Panc1 (cell line): ENCODE measurements at places on chromosomes 2 and 18.

DNA sequence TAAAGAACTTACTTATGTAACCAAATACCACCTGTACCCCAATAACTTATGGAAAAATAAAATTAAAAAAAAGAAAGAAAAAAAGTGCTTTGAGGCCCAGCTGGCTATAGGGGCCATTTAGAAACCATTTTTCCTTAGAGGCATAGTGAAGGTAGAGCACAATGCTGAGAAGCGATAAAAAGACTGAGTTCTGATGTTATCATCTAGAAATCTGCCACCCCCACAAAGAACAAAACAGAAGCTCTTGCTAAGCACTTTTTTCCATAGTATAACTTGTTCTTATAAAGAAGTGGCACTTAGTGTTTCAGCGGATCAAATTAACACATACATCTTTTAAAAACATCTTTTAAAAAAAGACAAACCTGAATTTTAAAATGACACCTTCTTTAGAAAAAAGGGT, 51.4 kb downstream of the ICOS start:
- DNase-seq = no peak

DNA sequence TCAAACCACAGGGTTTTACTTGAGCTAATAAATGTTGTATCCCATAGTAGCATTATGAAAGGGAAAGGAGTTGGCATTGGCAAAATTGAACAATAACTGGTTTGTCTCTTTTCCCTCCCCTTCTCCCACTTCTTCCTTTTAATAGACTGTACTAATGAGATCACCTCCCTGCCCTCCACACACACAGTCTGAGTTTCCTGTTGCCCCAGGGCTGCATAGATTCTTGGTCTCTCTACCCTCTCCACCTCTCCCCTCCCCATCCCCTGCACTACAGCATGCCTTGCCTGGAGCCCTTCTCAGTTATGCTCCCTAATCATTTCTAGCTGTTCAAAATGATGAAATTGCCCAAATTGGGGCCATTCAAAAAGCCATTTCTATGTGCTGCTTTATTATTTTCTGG, 37.2 kb upstream of the NEMP2 start:
- no peak for DNase-seq

- no peak for DNase-seq
Observed at GRCh38 chr2:63856303-63856603, 14.6 kb downstream of the UGP2 start.

- DNase-seq = no peak
Observed at GRCh38 chr2:80363791-80364349, 59.3 kb upstream of the LRRTM1 start.

DNA sequence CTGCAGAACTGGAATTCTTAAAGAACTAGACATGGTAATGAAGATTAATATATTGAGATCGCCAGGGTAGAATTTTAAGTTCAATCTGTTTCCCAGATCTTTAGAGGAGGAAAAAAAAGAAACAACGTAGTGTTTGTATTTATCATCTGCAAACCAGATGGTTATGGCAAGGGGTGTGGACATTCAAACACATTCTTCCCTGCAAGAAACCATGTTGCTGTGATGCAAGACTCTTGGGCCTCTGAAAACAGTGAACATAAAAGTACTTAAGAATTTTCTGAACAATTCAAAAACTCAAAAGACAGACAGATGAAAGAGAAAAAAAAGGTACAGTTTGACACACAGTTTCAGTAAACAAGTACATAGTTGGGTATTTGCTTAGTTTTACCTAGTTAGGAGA, 35.6 kb downstream of the COL5A2 start:
- DNase-seq = no peak

DNA sequence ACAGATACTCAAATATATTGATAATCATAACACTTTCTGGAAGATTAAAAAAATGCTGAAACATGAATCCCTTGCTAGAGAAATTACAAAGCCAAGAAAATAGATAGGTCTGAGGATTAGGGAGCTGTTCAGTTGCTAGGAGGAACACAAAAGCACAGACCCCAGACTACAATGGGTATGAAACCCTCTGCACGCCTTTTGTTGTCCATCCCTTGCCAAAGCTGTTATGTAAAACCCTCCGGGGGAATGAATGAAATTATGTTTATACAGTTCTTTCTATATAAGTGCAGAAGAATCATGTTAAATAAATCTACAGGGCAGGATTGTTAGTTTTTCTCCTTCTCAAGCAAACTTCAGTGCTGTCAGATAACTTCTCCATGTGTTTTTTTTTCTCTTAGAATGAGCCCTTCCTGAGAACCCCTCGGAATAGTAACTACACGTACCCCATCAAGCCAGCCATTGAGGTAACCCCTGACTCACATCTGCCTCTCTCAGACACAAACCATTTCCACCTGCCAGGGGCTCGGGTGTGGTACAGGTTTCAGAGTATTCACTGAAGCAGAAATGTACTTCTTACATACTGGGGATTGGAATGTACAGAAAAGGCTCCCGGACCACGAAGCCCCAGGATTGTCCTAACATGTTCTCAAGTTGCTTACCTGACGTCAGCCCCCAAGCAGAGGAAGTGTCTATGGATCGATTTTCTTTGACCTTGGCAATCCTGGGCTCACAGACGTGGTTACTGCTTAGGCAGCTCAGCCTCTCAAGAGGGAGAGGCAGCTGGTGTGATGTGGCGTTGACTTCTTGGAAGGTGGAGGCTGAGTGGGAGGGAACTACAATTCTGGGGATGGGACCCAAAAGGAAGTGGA, 118.0 kb downstream of the PLB1 start:
- DNase-seq = no peak

DNA sequence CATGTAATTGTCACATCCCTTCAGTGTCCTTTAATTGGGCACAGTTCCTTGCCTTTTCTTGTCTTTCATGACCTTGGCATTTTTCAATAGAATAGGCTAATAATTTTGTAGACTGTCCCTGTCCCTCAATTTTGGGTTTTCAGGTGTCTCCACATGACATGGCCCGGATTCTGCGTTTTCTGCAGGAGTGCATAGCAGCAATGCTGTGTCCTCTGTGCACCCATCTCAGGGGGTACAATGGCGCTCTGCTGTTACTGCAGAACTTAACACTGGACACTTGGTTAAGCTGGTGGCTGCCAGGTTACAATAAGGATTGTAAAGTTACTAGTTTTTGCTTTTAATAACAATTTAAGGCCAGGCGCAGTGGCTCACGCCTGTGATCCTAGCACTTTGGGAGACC, 51.3 kb downstream of the INPP5D start:
- no peak for DNase-seq

- DNase-seq = no peak
Observed at GRCh38 chr2:157404363-157404762, 39.5 kb downstream of the CYTIP start.

- no peak for DNase-seq
Observed at GRCh38 chr18:21914739-21915319, 174.2 kb downstream of the MIB1 start.

DNA sequence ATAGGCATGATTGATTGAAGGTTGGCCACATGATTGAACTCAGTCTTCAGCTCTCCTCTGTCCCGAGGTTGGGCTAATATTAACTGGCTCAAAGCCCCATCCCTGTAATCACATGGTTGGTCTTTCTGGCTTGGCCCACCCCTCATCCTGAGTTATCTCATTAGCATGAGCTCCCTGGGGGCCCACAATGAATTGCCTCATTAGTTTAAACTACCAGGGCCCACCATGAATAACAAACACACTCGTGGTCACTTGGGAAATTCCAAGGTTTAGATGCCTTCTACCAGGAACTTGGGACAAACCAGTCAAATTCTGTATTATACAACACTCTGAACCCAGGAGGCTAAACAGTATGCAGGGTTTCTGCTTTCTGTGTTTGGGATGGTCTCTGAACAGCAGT, 121.7 kb upstream of the B3GNT2 start:
- no peak for DNase-seq

GRCh38 chr2:64202206-64202845, 58.1 kb upstream of the PELI1 start:
- DNase-seq = no peak

DNA sequence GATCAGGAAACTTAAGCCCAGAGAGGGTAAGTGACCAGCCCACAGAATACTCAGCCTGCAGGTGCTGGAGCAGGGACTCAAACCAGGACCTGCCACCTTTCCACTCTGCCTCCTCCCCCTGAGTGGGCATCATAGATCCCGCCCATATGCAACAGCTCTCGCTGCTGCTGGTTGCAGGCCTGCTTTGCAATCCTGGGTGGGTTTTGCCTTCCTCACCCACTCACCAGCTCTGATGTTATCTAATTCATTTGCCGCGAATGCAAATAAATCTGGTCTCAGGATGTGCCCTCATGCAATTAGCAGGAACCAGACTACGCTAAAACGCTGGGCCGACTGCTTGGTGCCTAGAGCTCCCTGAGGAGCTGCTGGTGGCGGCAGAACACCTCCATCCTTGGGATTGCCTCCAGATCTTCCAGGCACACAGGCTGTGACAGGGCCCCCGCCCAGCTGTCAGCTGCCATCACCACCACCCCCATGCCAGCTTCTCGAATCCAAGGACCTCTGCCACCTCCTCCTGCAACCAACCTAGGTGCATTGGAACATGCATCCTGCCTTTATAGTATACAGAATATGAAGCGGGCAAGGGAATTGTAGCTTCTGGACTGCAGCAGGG, 28.8 kb downstream of the CNGA3 start:
- no peak for DNase-seq

GRCh38 chr2:174085781-174086180, 120.6 kb upstream of the SP3 start:
- DNase-seq = no peak

- DNase-seq = no peak
Observed at GRCh38 chr18:6411382-6411781, 3.3 kb downstream of the L3MBTL4 start.

DNA sequence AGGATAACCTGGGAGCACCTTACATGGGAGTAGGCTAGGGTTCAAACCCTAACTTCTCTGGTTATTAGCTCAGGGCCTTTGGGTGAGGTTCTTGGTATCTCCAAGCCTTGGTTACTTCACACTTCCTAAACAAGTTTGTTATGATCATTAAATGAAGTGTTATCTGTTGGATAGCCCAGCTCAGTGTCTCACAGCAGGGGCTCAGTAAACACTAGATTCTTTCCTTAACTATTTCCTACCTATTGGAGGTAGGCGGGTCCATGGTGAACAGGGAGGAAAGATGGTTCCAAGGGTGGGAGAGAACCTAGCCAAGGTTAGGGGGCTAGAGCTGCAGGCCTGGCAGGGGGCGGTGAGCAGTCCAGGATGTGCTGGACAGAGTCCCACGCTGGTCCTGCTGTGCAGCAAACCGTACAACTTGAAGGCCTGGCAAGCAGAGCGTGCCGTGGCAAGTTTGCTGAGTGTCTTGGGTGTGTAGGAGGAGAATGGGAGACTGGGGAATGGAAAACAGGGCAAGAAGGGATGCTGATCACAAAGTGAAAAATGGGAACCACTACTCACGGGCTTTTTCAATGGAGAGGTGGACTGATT, 259.1 kb downstream of the PRKCE start:
- DNase-seq = no peak

GRCh38 chr2:233434666-233435330, 80.5 kb downstream of the DGKD start:
- no peak for DNase-seq

GRCh38 chr2:212495046-212495445, 43.6 kb downstream of the ERBB4 start:
- DNase-seq = no peak

DNA sequence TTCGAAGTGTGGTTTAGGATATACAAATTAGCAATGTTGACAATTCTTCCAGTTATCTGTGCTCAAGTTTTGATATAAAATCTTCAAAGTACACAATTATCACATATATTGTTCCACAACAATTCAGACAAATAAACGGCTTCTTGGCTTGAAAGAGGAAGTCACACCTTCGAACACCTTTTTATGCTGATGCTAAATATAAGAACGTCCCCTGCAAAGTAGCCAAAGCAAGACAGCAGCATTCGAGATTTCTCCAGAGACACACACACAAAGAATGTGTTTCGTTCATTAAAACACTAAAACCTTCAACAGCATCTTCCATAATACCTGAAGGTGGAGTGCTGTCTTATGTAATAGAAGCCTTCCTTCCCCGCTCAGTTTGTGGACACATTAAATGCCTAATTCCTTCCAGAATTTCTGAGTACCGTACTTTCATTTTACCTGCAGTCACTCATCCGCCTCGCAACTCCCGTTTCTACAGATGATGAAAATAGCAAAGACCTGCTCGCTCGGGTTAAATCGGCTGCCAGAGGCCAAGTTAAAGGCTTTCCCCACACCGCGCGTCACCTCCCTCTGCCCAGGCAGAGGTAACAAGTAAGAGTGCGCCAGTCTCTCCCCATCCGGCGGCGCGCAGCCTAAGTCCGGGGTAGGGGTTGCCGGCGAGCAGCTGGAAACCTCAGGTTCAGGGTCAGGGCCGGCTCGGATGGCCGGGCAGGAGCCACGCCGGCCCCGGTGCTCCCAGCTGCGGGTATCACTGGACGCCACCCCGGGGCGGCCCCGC, 847 bp downstream of the SERPINE2 start:
- DNase-seq = no peak

GRCh38 chr2:120283649-120284048, 31.0 kb downstream of the RALB start:
- no peak for DNase-seq

- no peak for DNase-seq
Observed at GRCh38 chr2:210269148-210269547, 43.9 kb upstream of the ACADL start.

- DNase-seq = no peak
Observed at GRCh38 chr2:116819355-116819754, 995.1 kb upstream of the DDX18 start.

- no peak for DNase-seq
Observed at GRCh38 chr18:43061816-43062215, 53.7 kb downstream of the RIT2 start.

GRCh38 chr18:70501358-70501757, 212.5 kb downstream of the SOCS6 start:
- DNase-seq = no peak

DNA sequence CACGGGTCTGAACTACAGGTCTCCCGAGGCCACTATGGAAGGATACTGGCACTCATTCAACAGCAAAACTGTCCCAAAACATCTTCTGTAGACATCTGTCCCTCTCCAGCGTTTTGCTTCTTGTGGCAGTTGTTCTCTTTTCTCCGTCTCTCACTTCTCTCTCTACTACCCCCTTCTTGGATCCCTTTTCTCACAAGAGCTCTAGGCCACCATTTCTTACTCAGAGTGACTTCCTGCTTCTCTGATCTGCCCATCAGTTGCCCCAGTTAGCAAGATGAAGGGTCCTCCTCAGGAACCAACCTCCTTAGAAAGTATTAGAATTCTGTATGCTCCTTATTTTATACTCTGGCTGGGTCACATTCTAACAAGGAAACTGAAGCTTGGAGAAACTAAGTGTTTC, 32.6 kb downstream of the BCL2 start:
- DNase-seq = no peak
